Activated T-helper 1 cell treated with Interleukin-2 at 50 U/mL for 16 hours (primary cell): ENCODE measurements at places on chromosomes 12 and 14.

GRCh38 chr12:55072083-55072482 lies 52.3 kb downstream of the NEUROD4 start:
- DNase-seq, result peak; percentile 56

DNA sequence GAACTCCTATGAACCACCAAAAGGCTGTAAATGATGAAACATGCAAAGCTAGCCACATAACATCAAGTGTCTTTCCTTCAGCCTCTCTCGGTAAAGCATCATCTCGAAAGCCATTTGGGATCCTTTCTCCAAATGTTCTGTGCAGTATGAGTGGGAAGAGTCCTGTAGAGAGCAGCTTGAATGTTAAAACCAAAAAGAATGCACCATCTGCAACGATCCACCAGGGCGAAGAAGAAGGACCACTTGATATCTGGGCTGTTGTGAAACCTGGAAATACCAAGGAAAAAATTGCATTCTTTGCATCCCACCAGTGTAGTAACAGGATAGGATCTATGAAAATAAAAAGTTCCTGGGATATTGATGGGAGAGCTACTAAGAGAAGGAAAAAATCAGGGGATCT lies 61.2 kb downstream of the ATG14 start:
- DNase-seq, result no peak

GRCh38 chr14:24954037-24954699 lies 95.8 kb downstream of the STXBP6 start:
- no peak for DNase-seq

GRCh38 chr14:60944204-60944603 lies 36.7 kb downstream of the TRMT5 start:
- DNase-seq, result no peak

- no peak for DNase-seq
Observed at GRCh38 chr14:58697266-58697929, 59.6 kb downstream of the DACT1 start.

DNA sequence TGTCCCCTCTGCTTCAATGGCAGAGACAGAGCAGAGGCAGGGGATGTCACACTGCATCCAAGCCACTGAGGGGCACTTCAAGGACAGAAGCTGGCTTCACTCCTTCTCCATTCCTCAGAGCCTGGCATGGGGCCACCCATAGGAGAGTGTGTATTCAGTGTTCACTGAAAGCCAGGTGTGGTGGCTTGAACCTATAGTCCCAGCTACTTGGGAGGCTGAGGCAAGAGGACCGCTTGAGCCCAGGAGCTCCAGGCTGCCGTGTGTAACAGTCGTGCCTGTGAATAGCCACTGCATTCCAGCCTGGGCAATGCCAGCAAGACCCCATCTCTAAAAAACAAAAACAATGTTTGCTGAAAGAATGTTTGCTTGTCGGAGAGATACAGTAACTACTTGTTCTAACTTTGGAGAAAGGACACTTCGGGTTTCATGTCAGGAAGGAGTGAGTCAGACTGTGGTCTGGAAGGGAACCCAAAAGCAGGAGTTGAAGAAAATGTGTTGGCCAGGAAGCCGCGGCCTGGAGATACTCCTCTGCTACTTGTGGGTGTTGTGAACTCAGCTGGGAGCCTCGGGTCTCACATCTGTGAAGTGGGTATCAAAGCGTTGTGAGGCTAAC lies 43.4 kb downstream of the ELK3 start:
- peak; percentile 45 for DNase-seq

DNA sequence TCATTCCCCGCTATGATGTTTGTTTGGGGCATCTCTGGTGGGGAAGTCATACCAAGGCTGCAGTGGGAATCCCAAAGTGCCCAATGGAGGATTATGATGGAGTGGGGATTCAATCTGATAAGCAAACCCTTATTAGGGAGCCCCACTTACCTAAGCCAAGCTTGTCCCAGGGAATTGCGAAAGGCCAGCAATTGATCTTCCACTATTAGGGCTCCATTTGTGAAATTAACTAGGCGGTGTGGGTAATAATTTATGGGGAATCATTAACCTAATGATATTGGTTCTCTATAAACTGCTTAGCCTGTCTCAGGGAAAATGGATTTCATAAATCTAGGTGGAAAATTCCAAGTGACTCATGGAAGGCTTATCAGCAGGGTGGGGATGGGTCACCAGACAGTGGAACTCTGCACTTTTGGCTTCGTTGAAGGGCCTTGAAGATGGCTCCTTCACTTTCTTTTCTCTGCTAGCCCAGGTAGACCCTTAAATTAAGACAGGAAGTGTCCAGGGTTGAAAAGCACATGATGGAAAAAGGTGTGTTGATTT lies 113.0 kb upstream of the WSCD2 start:
- DNase-seq, result no peak

GRCh38 chr12:13149411-13149810 lies 45.9 kb upstream of the GSG1 start:
- no peak for DNase-seq

- no peak for DNase-seq
Observed at GRCh38 chr12:78835493-78835892, 29.1 kb upstream of the SYT1 start.

- DNase-seq, result no peak
Observed at GRCh38 chr12:48182631-48183030, 813 bp upstream of the CCDC184 start.

GRCh38 chr14:104572668-104573067 lies 6.9 kb upstream of the C14orf180 start:
- DNase-seq, result no peak

DNA sequence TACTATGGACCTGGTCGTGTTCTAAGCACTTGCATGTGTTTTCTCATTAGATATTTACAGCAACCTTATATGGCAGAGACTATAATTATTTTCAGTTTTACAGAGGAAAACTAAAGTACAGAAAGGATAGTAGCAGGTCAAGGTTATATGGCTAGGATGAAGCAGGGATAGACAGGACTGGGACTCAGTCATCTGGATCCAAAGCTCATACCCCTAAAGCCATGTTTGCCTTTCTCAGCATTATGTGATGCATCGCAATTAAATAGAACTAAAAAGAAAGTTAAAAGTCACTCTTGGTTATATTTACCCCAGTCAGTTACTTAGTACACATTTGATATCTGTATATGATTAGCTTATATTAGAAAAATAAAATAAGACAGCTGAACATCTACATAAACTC lies 13.3 kb downstream of the LIN7A start:
- DNase-seq, result no peak

DNA sequence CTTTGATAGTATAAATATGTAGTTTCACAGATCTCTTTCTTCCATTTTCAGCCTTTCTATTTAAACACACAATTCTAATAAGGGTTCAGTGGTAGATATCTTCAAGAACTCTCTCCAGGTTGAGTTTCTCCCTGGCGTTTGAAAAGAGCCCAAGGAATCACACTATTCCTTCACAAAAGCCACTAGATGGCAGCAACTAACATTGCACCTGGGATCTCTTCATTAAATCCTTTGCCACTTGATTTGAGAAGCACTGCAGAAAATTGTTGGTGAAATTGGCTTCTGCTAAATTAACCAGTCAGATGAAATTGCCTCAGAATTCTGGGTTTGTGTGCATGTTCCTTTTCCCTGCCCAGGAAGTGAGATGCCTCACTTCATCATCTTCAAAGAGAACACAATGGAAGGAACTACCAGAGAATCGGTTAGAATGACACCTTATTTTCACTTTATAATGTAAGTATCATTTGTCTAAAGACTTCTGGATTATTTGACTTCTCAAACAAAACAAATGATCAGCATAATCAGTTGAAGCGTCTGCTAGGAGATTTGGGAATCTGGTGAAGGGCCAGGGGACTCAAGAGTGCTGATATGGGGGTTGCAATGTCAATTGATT lies 6.8 kb downstream of the CCDC198 start:
- DNase-seq, result no peak

GRCh38 chr12:69821032-69821455 lies 4.0 kb upstream of the MYRFL start:
- DNase-seq, result no peak

DNA sequence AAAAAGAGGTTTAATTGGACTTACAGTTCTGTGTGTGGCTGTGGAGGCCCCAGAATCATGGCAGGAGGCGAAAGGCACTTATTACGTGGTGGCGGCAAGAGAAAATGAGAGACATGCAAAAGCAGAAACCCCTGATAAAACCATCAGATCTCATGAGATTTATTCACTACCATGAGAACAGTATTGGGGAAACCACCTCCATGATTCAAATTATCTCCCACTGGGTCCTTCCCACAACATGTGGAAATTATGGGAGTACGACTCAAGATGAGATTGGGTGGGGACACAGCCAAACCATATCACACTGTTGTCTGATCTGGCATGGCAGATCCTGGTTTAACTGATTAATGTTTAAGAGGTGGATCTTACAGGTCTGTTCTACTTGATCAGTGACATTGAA lies 5.6 kb downstream of the DDX47 start:
- DNase-seq, result no peak

GRCh38 chr12:123051556-123051955 lies 71.1 kb downstream of the ARL6IP4 start:
- no peak for DNase-seq

GRCh38 chr14:50813544-50813863 lies 17.5 kb downstream of the NIN start:
- no peak for DNase-seq

- no peak for DNase-seq
Observed at GRCh38 chr14:28055008-28055407, 711.6 kb upstream of the FOXG1 start.

DNA sequence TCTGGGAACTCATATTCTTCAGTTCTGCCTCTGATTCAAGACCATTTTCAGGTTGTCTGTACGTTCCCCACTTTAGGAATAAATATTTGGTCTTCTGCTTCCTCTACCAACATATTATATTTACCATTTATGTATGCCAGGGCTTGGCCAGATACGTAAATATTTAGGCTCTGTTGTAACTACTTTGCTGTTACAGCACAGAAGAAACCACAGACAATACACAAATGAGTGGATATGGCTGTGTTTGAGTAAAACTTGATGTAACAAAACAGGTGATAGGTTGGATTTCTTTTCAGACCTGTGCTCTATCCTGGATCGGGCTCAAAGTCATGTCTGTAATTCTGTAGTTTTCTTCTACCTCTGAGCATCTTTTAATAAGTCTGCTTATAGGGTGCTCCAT lies 37.5 kb downstream of the RAP1B start:
- no peak for DNase-seq

DNA sequence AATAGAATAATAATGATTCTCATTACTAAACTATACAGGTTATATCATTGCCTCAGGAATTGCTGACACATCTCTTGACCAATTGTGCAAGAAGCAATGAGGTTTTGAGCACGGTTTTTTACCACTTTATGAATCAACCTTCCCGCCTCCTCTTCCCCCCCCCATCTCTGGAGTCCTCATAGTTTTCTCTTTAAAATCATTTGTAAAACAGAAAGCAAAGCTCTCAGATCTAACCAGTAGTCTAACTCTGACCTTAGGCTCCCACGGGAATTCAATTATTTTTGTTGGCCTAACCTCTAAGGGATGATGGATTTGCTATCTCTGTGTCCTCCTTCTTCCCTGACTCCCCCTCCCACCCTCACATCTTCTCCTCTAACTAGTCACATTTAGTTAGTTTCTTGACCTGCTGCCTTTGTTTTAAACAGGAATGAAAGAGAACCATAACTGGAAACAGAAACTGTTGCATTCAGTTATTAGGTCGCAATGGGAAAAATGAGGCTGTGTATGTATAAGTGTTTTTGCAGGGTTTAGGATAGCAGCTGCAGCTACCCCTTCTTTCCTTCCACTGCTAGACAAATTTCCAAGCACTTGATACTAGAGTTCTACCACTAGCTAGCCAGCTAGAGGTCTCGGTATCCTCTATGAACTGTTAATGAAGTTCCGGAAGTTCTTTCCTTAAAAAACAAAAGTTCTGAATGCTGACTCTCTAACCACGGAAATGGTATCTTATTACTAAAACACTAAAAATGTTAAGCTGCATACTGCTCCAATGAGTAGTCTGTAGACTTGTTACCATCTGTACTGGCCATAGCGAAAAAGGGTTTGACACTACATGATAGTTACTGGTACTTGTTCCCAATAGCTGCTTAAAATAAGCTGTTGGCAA lies 65.4 kb downstream of the TAOK3 start:
- no peak for DNase-seq

DNA sequence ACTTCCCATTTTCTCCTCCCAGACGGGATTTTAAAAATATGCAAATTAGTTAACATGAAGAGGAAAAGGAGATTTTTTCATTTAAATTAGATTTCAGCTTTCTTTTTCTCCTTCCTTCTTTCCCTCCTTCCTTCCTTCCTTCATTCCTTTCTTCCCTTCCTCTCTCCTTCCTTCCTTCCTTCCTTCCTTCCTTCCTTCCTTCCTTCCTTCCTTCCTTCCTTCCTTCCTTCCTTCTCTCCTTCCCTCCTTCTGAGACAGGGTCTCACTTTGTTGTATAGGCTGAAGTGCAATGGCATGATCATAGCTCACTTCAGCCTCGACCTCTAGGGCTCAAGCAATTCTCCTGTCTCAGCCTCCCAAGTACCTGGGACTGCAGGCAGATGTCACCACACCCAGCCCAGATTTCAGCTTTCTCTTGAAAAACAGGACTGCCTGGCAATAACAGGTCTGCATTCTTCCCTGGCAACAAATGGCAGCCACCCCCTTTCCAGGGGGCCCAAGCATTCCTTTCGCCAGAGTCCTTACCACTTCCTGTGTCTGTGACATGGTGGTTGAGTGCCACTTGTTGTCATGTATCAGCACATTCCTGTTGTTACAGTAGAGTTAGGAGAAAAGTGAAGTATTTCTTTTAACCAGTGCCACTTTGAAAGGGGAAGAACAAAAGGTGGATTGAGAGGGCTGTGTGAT lies 119.1 kb downstream of the PTPN11 start:
- DNase-seq, result no peak

- DNase-seq, result no peak
Observed at GRCh38 chr12:80761838-80762237, 45.1 kb downstream of the MYF5 start.

DNA sequence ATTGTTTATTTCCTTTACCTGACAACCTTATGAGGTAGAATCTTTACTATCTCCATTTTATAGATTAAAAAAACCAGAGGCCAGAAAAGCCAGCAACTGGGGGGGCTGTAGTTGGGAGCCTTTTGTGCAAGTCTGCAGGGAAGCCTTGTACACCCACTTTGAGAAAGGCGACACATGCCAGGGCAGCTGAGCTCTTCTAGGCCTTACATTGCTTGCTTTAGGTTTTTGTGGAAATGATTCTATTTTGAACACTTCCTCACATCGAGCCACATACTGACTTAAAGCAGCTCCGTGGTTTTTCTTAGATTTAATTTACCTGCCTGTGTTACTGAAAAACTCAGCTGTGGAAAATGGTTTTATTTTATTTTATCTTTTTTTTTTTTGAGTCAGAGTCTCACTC lies 34.6 kb downstream of the EP400 start:
- no peak for DNase-seq

DNA sequence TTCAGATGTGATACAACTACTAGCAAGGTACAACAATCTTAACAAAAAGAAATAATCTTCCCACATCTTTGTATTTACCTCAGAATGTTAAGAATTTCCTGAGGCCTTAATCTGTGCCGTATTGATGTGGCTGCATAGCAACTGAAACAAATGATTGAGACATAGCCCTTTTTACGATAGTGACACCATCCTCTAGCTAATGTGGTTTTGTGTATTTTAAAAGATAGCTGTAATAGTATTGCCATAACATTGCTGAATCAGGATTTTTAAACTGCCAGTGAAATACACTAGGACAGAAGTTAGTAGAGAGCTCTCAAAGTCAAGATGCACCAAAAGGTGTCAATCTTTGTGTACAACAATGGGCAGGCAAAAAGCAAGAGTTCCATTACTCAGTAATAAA lies 11.9 kb downstream of the NPAS3 start:
- no peak for DNase-seq
